ENCODE measurements at places on chromosomes 2 and 18. TPM values are rescaled to one million over a fixed set of nuclear protein-coding genes. Genes with fewer than 3 reads are reported as not detected.

The HOXD12 gene
- total RNA-seq, result not detected

The FIGN gene
- 0.86 TPM for total RNA-seq

The NHEJ1 gene
- total RNA-seq, result 33.2 TPM

The MGAT4A gene
- not detected for total RNA-seq

The DPP10 gene
- total RNA-seq, result not detected

The COA5 gene
- 29.4 TPM for total RNA-seq

The TMEM198 gene
- 0.53 TPM for total RNA-seq

The IL37 gene
- total RNA-seq, result not detected

The UGT1A3 gene
- not detected for total RNA-seq

The CRYGD gene
- total RNA-seq, result not detected

The TCF7L1 gene
- total RNA-seq, result 0.35 TPM

The CD207 gene
- not detected for total RNA-seq

The TPO gene
- total RNA-seq, result not detected

The IL36RN gene
- total RNA-seq, result not detected

The UPP2 gene
- not detected for total RNA-seq

The RMC1 gene
- total RNA-seq, result 17.3 TPM

The TANC1 gene
- 13.6 TPM for total RNA-seq

The ERMN gene
- not detected for total RNA-seq

The BUB1 gene
- total RNA-seq, result 57.4 TPM

The SERPINB4 gene
- not detected for total RNA-seq

The DYNAP gene
- not detected for total RNA-seq

The ZNF804A gene
- total RNA-seq, result 3.9 TPM

The SAG gene
- not detected for total RNA-seq

The KCNF1 gene
- total RNA-seq, result not detected

The MTA3 gene
- total RNA-seq, result 19.6 TPM

The SERPINB3 gene
- total RNA-seq, result not detected

The ALLC gene
- total RNA-seq, result not detected

The EMILIN1 gene
- total RNA-seq, result 397 TPM

The BCL11A gene
- under 0.01 TPM for total RNA-seq

The RABL2A gene
- 3.7 TPM for total RNA-seq

The C2orf78 gene
- total RNA-seq, result not detected

The MAT2A gene
- total RNA-seq, result 59.4 TPM

The CLEC4F gene
- not detected for total RNA-seq

The ANKRD30B gene
- total RNA-seq, result not detected

The PCARE gene
- total RNA-seq, result not detected

The SIGLEC15 gene
- not detected for total RNA-seq

The IL36A gene
- not detected for total RNA-seq

The SERPINB7 gene
- total RNA-seq, result 16.1 TPM

The UGT1A8 gene
- total RNA-seq, result not detected
